Urinary bladder (tissue), 4 donors: ENCODE measurements at places on chromosomes 1 and 21. TPM values are rescaled to one million over a fixed set of nuclear protein-coding genes. Genes with fewer than 3 reads are reported as not detected.
A peak's percentile ranks its signal among the peaks of the same experiment; 100 is the strongest.

DNA sequence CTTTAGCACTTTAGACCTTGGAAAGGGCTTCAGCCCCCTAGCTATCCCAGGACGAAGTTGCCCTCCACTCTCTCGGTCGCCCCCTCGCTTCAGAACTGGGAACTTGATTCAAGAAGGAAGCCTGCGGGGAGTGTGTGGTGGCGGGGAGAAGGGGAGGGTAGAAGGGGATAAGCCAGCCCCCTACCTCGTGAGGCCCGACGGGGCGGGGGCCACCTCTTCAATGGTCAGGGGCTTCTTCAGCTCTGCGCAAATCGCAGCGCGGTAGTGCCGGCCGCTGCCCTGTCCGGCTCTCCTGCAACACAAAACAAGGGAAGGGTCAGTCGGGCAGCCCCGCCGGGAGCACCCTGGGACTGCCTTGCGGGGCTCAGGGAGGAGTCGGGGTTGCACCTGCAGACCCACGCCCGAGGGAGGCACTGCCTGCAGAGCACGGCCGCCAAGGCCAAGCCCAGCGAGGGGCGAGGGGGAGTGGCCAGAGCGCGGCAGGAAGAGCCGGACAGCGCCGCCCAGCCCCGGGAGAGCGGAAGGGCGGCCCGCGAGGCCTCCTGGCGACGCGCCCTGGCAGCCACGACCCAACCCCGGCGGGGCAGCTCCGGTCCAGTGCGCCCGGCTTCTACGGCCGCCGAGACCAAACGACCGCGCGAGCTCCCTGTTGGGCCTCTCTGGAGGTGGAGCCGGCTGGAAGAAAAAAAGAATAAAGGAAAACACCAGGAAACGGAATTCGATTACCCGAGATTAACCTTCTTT lies 56.2 kb upstream of the RASAL2 start:
- DNase-seq = no peak

- no peak for DNase-seq
These were observed 616.8 kb downstream of the LTN1 start for GRCh38 chr21:28375708-28376385.

RNF223 gene
- total RNA-seq = 2.7 TPM

- no peak for DNase-seq
These were observed 1052.8 kb downstream of the BRINP3 start for GRCh38 chr1:189424746-189425331.

- no peak for DNase-seq
These were observed 423.9 kb downstream of the NPHP4 start for GRCh38 chr1:5568321-5568720.

GRCh38 chr1:43625063-43625780 lies 24.7 kb upstream of the KDM4A start:
- DNase-seq = no peak

DNA sequence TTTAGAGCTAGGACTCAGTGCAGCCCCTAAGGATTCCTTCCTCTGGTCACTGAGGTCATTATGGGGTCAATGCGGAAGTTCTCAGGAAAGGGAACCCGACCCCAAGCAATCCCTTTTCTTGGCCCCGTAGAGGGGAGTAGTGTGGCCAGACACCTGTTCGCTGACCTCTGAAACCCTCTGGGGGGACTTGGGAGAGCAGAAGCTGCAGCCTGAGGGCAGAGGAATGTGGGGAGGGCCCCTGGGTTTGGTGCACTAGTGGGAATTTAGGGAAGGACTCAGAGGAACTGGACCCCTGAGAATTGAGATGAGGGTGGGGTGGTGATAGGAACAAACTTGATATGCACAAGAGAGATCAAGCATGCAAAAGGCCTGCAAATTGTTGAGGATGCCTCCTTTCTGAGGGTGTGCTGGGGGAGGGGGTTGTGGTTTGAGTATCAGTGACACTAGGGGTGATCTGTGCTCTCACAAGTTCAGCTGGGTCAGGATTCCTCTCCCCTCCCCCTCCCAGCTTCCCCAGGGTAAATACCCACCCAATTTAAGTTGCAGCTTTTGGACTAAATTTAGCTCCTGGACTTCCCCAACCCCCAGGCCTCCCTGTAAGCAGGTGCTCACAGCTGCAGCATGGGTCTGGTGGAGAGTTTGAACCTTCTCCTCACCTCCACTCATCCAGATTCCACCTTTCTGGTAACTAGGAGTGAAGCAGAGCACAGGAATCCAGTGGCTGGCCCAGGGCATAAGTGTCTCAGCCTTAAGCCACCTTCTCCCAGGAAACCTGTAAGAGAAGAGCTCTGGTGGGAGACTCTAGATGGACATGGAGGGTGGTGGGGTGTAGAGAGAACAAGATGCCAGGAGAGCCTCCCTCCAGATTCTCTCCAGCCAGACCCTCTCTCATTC lies 13.5 kb downstream of the ADAMTSL4 start:
- no peak for DNase-seq

- DNase-seq = no peak
These were observed at the start of gene CNTN2 for GRCh38 chr1:205042911-205043806. TSS of gene CNTN2 (plus strand) at chr1:205043212. CDS start at chr1:205053186, 9,974 bp downstream.

DNA sequence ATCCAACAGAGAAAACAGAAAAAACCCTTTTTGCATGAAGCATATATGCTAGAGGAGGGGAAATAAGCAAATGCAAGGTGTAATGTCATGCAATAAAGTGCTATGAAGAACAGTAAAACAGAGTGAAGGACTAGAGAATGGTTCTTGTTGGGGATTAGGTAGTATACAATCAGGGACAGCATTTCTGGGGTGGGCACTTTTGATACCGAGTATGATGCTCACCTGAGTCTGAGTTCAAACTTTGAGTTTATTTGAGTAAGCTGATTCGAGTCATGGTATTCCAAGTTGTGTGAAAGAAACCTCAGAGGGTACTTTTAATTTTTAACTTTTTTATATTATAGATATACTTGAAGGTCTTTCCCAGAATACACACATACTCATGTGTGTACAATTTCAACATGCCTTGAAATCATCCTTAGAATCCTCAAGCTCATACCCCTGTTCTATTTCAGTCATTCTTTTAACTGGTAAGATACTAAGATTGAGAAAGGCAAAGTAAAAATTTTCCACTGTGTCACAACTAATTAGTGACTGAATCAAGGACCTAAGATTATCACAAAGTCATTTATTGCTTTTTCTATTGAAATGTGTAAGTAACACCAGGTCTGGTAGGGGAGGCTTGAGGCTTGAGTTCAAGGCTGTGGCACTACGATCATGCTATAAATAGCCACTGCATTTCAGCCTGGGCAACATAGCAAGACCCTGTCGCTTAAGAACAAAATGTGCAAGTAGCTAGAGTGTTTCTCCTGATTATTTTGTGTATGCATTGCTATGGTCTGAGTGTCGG lies 12.1 kb downstream of the LRRC8B start:
- DNase-seq = no peak

- DNase-seq = no peak
These were observed 5.0 kb downstream of the SLC25A44 start for GRCh38 chr1:156198831-156199349.

DNA sequence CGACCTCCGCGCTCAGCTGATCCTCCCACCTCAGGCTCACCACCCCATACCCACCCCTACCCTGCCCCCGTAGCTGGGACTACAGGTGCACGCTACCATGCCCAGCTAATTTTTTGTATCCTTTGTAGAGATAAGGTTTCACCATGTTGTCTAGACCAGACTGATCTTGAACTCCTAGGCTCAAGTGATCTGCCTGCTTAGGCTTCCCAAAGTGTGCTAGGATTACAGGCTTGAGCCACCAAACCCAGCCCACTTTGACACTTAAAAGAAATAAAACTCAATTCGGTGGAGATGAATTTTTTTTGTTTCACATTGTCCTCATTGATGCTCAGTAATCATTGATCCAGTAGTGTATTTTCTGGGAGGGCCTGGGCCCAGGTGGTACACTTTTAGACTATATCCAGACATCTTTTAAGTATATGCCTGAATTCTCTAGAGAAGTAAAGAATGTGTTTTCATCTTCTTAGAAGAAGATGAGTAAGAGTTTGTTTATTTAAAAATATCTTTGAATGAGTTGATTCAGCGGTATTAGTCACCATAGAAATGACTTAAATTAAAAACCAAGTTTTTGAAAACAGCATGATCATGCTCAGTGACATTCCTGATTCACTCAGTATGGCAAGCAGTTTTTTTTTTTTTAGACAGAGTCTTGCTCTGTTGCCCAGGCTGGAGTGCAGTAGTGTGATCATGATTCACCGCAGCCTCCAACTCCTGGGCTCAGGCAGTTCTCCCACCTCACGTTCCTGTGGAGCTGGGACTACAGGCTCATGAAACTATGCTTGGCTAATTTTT lies 57.8 kb downstream of the EPB41 start:
- no peak for DNase-seq

DNA sequence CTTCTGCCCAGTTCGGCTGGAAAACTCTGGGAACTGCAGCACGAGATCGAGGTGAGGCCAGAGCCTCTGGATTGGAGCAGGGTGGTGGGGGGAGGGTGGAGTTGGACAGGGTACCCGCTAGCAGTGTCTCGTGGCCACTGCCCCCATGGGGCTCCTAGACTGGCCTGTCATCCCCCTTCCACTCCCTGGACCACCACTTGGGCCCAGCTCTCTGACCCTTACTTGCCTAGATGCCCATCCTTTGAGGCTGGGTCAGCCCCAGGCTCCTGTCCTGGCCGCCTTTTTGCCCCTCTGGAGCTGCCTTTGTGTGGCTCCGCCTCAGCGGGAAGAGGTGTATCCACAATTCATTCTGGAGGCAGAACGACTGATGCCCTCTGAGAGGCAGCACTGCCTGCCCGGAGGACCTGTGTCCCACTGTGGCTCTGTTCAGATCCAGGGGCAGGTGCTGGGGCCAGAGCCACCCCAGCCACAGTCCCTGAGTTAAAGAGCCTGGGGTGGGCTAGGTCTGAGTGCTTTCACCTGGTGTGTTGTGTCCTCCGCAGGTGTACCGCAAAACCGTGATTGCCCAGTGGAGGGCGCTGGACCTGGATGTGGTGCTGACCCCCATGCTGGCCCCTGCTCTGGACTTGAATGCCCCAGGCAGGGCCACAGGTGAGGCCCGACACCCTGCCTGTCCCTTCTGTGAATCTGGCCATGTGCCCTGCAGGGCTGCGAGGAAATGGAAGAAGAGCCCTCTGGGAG lies 17.7 kb downstream of the FAAH start:
- DNase-seq = no peak

EXO1 gene
- total RNA-seq = 7.9 TPM

PLPPR4 gene
- 23.8 TPM for total RNA-seq

GRCh38 chr1:205373798-205374175 lies 17.1 kb upstream of the KLHDC8A start:
- DNase-seq = no peak

DNA sequence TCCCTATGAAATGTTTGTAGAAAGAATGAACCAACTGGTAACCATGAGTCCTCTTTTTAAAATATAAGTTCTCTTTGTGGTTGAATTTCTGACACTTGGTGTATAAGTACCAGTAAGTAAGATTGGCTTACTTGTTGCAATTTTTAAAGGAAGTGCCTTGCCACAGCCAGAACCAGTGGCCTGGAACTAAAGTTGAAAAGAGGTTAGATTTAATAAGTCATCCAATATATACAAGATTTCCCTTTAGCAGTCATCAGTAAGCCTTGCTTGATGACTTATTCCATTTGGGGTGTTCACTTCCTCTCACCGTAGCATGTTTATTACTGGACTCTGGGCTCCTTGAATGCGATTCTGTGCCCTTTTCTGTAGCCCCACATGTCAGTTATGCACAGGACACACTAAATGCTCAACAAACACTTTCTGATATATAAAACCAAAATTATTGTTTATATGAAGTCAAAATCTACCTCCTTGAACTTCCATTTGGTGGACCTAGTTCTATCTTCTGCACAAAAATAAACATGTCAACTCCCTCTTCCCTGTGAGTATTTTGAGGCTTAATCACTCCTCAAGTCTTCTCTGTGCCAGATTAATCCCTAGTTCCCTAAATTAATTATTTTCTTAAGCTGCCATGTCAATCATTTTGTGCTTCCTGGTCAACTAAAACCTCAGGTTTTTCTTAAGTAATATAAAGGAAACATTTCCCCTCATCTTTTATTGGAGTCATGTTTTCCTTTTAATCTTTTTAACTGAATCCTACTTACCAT lies 218.1 kb downstream of the ST6GALNAC3 start:
- no peak for DNase-seq

DNA sequence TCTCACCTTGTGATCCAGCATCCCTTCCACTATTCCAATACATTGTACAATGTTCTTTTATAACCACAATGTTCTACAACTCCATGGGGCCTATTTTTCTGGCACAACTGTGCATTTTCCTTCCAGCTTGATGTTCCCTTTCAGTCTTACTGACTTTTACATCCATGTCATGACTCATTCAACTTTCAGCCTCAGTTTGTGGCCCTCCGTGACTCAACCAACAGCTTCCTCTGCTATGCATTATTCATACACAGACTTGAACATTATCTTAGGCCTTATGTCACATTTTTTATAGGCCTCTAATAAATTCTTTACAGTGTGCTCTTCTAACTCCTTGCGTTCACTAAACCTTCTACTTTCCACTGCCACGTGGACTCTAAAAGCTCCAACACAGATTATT lies 119.4 kb upstream of the PRMT6 start:
- no peak for DNase-seq

AGO4 gene
- total RNA-seq = 31.7 TPM

- no peak for DNase-seq
These were observed 41.7 kb upstream of the ARHGAP29 start for GRCh38 chr1:94279038-94279437.

AQP10 gene
- total RNA-seq = not detected

- no peak for DNase-seq
These were observed 89.0 kb upstream of the BCAR3 start for GRCh38 chr1:93770640-93771039.

UTS2 gene
- 0.16 TPM for total RNA-seq

- no peak for DNase-seq
These were observed 3.3 kb downstream of the NCMAP start for GRCh38 chr1:24558902-24559791.

- DNase-seq = no peak
These were observed 6.5 kb downstream of the CAPN9 start for GRCh38 chr1:230753586-230754251.

GRCh38 chr1:228478326-228478725 lies 8.9 kb upstream of the RNF187 start:
- DNase-seq = no peak

GRCh38 chr1:118338936-118339335 lies 153.9 kb upstream of the SPAG17 start:
- no peak for DNase-seq

GRCh38 chr21:44837537-44837936 lies 19.7 kb upstream of the SUMO3 start:
- DNase-seq = no peak

GRCh38 chr1:69947837-69948236 lies 257.5 kb downstream of the LRRC40 start:
- DNase-seq = no peak

TRIM63 gene
- 1.8 TPM for total RNA-seq

GRCh38 chr1:239617731-239618130 lies 231.4 kb downstream of the CHRM3 start:
- no peak for DNase-seq

GRCh38 chr1:82185084-82185483 lies 384.4 kb downstream of the ADGRL2 start:
- peak; percentile 28 for DNase-seq

DNA sequence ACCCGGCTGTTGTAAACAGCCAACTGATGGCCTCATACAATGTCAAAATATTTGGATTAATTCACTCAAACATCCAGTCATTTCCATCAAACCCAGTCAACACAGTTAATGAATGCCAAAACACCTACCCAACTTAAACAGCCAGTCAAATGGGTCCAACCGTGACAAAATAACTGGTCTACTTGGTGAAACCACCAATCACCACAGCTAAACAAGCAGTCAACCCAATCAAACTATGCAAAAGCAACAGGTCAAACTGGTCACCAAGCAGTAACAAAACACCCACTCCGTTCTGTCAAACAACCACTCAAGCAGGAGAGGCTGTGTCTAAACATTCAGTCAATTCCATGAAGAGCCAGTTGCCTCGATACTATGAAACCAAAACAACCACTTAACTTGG lies 119.2 kb downstream of the FOXD2 start:
- no peak for DNase-seq

PEAR1 gene
- total RNA-seq = 9.3 TPM

- no peak for DNase-seq
These were observed 1.7 kb upstream of the TRAPPC10 start for GRCh38 chr21:44010429-44010828.
